ENCODE measurements at places on chromosomes 7 and 10.

GRCh38 chr10:124671486-124672075, 72.6 kb downstream of the FAM53B start:
- DNase-seq, result peak; percentile 91

- no peak for DNase-seq
Observed at GRCh38 chr10:116143673-116144222, 129.3 kb downstream of the GFRA1 start.

- peak; percentile 71 for DNase-seq
Observed at GRCh38 chr10:122143238-122143841, 127.8 kb upstream of the BTBD16 start.

GRCh38 chr7:53428045-53428444, 392.6 kb downstream of the POM121L12 start:
- DNase-seq, result no peak

- no peak for DNase-seq
Observed at GRCh38 chr10:103669243-103669929, 175.9 kb downstream of the NEURL1 start.

GRCh38 chr10:93280121-93280698, 201.9 kb downstream of the MYOF start:
- no peak for DNase-seq

DNA sequence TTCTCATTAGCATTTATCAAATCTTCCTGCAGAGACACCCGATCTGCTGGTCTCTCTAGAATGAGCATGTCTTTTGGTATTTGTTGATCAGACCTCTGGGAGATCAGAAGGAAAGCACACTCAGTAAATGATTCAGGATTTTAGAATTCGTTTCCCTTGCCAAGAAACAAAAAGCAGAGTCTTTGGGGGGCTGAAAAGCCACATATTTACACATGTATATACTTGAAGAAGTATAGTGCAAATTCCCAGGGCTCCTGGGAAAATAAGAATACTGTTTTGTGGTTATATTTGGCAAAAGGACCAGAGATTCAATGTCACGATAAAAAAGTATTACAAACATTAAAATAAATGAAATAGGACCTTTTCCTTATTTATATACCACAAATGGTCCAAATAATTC, 100.2 kb downstream of the AGMO start:
- no peak for DNase-seq

DNA sequence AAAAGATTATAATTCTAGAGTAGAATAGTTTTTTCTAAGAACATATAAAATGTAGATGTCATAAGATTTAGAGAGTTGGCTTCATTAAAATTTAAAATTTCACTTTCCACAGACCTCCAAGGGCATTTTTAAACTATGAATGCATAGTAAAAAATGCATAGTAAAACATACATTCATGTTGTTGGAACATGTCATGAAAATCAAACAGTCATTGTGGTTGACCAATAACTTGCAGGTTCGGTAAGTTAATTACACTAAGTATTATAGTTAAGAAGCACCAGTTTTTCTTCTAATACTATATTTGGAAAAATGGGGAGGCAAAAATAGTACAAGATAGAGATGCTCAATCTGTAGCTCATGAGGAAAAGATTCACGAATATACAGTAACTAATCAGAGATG, 61.5 kb upstream of the MACROH2A2 start:
- no peak for DNase-seq
